ENCODE measurements at places on chromosomes 7 and 10.

DNA sequence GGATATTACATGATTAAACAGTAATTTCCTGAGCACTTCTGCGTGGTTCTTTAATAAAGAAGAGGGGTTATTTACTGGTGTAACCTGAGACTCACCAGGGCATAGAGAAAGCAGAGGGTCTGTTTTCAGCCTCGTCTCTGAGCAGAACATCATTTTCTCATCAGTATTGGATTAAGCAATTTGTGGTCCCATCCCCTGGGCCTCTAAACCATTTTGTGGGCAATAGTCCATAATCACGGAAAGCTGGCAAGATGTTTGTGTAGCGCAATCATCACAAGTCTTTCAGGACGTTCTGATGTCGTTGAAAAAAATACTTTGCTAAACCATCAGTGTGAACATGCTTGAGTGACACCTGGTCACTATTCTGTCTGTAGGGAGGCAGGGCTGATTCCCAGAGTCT, 37.1 kb upstream of the SEC61G start:
- no peak for DNase-seq

- DNase-seq = peak; percentile 93
Measured at GRCh38 chr10:110076559-110077318, 69.0 kb downstream of the ADD3 start.

- DNase-seq = no peak
Measured at GRCh38 chr7:131057794-131058070, 269.9 kb upstream of the MKLN1 start.

DNA sequence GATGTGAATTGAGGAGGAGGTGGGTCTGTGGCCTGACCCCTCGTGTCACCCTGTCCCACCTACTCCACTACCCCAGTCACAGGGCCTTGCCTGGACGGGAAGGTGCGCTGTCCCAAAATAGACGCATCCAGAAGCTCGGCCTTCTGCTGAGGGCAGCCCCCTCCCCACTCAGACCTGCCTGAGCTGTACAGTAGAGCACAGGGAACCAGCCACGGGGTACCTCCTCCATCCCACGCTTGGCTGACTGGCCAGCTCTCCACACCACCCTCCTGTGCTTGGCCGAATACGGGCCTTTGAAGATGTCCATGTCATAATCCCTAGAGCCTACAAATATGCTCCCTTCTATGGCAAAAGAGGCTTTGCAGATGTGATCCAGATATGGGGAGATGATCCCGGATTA, 88.3 kb downstream of the CHST15 start:
- no peak for DNase-seq

- peak; percentile 62 for DNase-seq
Measured at GRCh38 chr10:48289501-48290238, 15.2 kb upstream of the FRMPD2 start.

DNA sequence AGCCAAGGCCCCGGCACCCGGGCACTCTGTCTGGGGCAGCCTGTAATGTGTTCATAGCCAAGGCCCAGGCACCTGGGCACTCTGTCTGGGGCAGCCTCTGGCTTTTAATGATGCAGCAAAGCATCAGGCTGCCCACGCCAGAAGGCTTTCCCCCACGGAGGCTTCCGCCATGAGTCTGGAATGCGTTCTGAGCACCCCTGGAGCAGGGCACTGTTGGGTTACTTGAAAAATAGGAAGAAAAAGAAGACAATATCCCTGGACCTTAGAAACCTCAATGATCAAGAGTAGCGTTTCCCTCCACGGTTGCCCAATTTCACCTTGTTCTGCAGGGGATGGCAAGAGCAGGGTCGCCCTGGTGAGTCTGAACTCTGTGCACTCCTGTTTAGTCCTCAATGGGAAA, 565.0 kb downstream of the PTPRN2 start:
- DNase-seq = no peak

DNA sequence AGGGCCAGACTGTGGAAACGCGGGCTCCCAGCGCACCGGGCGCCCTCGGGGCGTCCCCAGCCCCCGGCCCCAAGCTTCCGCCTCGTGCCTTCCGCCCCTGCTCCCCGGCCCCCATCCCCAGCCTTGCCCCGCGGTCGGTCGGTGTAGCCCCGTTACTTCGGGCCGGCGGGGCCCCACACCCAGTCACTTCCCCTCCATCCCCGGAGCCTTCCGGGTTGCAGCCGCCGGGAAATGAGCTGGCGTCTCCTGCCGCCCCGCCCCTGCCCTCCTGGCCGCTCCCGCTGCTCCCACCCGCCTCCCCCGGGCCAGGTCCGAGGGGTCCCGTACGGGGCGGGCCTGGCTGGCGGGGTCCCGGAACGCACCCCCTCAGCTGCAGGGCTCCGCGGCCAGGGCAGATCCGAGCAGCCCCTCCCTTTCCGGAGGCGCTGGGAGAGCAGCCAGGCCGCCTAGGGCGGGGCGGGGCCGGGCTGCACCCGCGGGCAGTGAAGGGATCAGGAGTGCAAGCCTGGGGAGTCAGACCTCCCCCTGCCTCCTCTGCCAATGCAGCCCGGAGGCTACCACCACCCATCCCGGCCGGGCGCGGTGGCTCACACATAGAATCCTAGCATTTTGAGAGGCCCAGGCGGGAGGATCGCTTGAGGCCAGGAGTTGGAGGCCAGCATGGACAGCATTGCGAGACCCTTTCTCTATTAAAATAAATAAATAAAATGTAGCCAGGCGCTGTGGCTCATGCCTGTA, 709 bp downstream of the ARPC1B start:
- peak; percentile 81 for DNase-seq

- peak; percentile 27 for DNase-seq
Measured at GRCh38 chr7:36894190-36894589, 169.9 kb upstream of the AOAH start.

DNA sequence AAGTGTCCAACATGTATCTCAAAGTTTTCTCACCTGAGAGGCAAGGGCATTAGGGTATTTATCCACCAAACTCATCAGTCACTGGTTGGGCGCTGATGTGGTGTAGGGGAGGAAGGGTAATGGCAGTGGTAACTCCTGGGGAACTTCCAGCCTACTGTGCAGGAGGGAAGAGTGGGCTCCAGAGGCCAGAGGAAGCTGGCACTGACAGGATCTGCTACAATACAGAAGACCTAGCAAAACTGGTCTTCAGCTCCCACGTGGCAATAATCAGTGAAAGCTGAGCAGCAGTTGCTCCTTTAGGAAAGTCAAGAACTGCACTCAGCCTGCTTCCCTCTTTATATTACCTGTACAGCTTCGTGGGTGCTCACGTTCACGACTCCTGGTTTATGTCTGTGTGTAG, 17.2 kb upstream of the CAMK2G start:
- no peak for DNase-seq

All from suppressor macrophage treated with lipopolysaccharide for 4 hours (primary cell).